ENCODE measurements at places on chromosomes 4 and X. TPM values are rescaled to one million over a fixed set of nuclear protein-coding genes. Genes with fewer than 3 reads are reported as not detected.
A peak's percentile ranks its signal among the peaks of the same experiment; 100 is the strongest.

DNA sequence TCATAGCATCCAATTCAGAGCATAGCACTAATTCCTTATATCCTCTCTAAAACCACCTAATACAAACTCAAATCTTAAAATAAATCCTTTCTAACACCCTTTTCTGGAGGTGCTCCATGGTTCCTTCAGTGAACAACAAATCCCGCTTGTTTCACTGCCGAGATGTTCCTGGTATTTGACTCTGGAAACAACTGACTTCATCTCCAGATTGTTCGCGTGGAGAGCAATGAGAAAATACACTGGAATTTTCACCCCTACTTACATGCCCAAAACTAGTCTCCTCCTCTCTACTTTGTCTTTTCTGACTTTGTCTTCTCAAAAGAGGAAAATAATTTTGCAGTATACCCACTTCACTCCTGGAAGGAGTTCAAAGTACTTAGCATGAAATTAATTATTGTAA, 129.0 kb downstream of the PLS3 start:
- no peak overlapping the region for H3K4me3 ChIP-seq
- H3K36me3 ChIP-seq: no peaks in the 10 kb centered on the region
- DNase-seq: no peak

Gene FHIP1A
- total RNA-seq: 20.4 TPM

DNA sequence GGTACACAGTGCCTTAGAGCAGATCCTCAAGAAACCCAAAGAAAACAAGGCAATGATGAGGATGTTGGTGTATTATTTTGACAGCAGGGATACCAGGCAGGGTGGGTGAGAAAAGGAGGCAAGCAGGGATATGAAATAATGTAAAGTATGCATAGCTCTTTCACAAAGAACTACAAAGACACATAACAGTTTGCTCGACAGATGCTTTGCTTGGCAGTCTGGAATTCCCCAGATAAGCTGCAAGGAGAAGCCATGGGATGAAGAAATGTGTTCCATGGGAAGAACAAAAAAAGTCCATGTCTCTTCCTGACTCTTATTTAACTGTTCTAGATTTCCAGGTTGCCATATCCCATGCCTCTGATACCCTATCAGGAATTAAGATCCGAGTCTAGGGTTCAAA, 75.4 kb downstream of the FAM13A start:
- no peak overlapping the region for H3K4me3 ChIP-seq
- H3K27me3 ChIP-seq: no peaks in the 10 kb centered on the region
- no peaks in the 10 kb centered on the region for H3K36me3 ChIP-seq
- H3K27ac ChIP-seq: no peak overlapping the region
- H3K4me1 ChIP-seq: no peaks in the 10 kb centered on the region
- DNase-seq: no peak

Gene APEX2
- 14.2 TPM for total RNA-seq

GRCh38 chr4:100348473-100348872, 158.2 kb upstream of the DDIT4L start:
- no peaks in the 10 kb centered on the region for H3K36me3 ChIP-seq
- no peak for DNase-seq
- no peak overlapping the region for H3K27ac ChIP-seq
- H3K4me3 ChIP-seq: no peak overlapping the region
- H3K27me3 ChIP-seq: no peaks in the 10 kb centered on the region
- H3K4me1 ChIP-seq: no peaks in the 10 kb centered on the region

DNA sequence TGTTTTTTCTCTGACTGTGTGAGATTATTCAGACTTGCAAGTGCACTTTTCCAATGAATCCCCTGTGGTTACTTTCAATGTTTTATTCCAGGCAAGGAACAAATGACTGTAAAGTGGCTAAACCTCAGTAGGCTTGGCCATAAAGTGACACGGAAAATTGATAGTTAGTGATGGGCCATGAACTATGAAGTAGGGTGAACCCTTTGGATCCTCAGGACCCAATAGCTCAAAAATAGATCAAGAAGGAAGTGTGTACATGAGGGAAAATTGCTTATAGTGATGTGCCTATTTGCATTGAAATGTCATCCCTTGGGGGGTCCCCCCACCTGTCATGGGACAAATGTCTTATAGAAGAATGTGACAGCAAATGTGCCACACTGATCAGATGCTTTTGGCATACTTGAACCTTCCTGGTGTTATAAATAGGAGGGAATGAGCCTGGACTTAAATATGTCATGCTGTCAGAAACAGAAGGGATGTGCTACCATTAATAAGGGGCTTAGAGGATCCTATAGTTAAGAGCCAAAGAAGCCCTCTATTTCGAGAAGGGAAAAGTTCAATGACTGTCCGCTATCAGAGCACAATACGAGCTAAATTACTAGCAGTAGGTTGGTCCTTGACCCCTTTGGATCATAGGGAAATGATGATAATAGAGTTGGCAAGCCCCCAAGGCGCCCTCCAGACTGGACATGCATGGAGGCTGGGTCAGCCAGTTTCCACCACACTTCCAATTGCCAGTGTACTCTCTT, 30.3 kb downstream of the SLC16A2 start:
- no peak overlapping the region for H3K27ac ChIP-seq
- H3K4me3 ChIP-seq: no peak overlapping the region
- H3K36me3 ChIP-seq: no peaks in the 10 kb centered on the region
- H3K27me3 ChIP-seq: no peaks in the 10 kb centered on the region
- H3K4me1 ChIP-seq: no peaks in the 10 kb centered on the region

- H3K4me1 ChIP-seq: no peaks in the 10 kb centered on the region
- DNase-seq: no peak
- H3K27ac ChIP-seq: no peak overlapping the region
- H3K4me3 ChIP-seq: no peak overlapping the region
- no peaks in the 10 kb centered on the region for H3K27me3 ChIP-seq
Observed at GRCh38 chrX:31384471-31384870, 312.6 kb upstream of the FTHL17 start.

DNA sequence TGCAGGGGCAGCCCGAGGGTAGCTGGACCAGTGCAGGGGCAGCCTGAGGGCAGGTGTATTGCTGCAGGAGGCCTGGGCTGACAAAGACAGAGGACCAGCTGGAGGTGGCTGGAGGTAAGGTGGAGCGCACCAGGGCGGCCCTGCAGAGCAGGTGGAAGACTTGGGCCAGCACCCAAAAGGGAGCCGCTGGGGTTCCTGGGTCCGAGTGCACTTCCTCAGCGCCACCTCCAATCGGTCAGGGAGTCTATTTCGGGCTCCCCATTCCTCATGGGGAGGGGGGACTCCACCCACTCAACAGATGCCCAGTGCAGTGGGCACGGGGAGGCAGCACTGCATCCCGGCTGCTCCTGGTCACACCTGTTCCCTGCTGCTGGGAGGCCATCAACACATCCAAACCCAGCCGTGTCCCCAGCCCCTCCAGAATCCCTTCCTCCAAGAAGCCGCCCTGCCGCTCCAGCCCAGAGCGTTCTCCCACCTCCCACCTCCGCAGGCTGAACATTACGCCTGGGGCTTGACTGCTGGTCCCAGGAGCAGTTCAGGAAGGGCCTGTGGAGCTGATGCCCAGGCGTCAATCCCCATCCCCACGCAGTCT, 1.5 kb downstream of the LRPAP1 start:
- peaks cover 32% of the 10 kb centered on the region for H3K4me1 ChIP-seq
- peak overlapping the region; percentile 99 for H3K4me3 ChIP-seq
- DNase-seq: no peak
- peaks cover 7% of the 10 kb centered on the region for H3K36me3 ChIP-seq
- H3K27ac ChIP-seq: no peak overlapping the region

DNA sequence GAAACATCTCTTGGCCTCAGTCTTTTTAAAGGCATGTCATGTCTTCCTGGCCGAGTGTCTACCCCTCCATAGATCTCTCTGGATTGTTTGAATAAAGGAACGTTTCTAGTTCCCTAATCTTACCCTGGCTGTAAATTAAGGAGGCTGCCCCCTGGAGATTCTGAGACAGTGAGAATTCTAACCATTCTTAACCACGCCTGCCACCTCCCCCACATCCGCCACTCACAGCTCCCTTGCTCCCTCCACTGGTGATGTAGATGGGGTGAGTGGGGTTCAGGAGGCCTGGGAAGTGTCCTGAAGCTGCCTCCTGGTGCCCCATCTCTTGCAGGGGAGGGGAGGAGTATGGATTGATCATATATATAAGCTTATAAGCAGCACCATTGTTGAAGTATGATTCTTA, 48.0 kb upstream of the TRIM2 start:
- peaks cover 14% of the 10 kb centered on the region for H3K4me1 ChIP-seq
- no peak overlapping the region for H3K27ac ChIP-seq
- no peaks in the 10 kb centered on the region for H3K27me3 ChIP-seq
- H3K4me3 ChIP-seq: no peak overlapping the region

GRCh38 chr4:147480502-147480890, 401 bp upstream of the EDNRA start:
- DNase-seq: no peak
- no peaks in the 10 kb centered on the region for H3K27me3 ChIP-seq
- H3K36me3 ChIP-seq: no peaks in the 10 kb centered on the region
- H3K4me1 ChIP-seq: peaks cover 26% of the 10 kb centered on the region

- no peaks in the 10 kb centered on the region for H3K4me1 ChIP-seq
- peak overlapping the region; percentile 55 for H3K4me3 ChIP-seq
- peaks cover 5% of the 10 kb centered on the region for H3K27me3 ChIP-seq
- no peak for DNase-seq
- H3K36me3 ChIP-seq: no peaks in the 10 kb centered on the region
Observed at GRCh38 chrX:63784346-63784901, 590 bp downstream of the ARHGEF9 start.

Gene MRFAP1L1
- 73.9 TPM for total RNA-seq
